ENCODE measurements at places on chromosomes 3 and 15. TPM values are rescaled to one million over a fixed set of nuclear protein-coding genes. Genes with fewer than 3 reads are reported as not detected.

The ENTPD3 gene
- 0.03 TPM for total RNA-seq

The LRRC31 gene
- total RNA-seq = not detected

The CYP8B1 gene
- total RNA-seq = not detected

The MYO1E gene
- 313 TPM for total RNA-seq

The GOLGA8S gene
- 0.08 TPM for total RNA-seq

The MINDY2 gene
- 4.8 TPM for total RNA-seq

The B3GNT5 gene
- 30.7 TPM for total RNA-seq

All from A549 treated with Hydrocortisone at 1 μM for 4 hours (cell line).